ENCODE measurements at places on chromosomes 7 and 10.

- DNase-seq, result no peak
These were observed 56.0 kb downstream of the PTPRN2 start for GRCh38 chr7:158531661-158532060.

DNA sequence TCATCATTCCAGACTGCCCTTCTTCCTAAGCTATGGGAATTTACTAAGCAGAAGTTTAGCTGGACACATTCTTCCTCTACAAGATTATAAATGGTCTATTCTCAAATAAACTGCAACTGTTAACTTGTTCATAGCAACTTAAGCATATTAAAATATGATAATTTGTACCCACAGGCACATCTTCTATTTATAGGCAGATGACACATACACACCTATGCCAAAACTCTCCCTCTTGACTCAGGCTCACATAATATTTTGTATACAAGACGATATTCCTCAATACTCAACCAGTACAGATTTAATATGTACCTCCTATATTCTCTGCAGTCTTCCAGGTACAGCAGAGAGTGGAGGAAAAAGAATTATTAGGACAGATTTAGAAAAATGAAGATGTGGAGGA lies 232.7 kb upstream of the KIAA1217 start:
- DNase-seq, result no peak

GRCh38 chr10:48890888-48891850 lies 48.5 kb downstream of the LRRC18 start:
- DNase-seq, result no peak

- DNase-seq, result no peak
These were observed 15.6 kb downstream of the ARHGAP22 start for GRCh38 chr10:48589266-48589665.

- no peak for DNase-seq
These were observed 4.3 kb upstream of the CHCHD2 start for GRCh38 chr7:56110611-56111010.

DNA sequence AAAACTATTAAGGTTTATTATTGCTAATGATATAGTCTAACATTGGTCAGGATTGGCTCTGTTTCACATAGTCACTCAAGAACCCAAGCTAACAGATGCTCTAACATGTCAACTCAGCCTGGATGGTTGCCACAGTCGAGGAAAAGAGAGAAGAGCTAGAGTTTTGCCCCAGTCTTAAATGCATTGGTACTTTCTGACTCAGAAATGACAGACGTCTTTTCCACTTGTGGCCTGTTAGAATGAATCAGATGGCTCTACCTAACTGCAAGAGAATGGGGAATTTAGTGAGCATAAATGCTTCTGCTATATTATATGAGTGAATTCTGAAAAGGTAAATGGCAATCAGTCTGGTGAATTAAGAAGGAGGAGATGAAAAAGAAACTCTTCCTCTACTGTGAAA lies 13.9 kb downstream of the HECTD2 start:
- no peak for DNase-seq
